ENCODE measurements at places on chromosomes 16 and 17.

DNA sequence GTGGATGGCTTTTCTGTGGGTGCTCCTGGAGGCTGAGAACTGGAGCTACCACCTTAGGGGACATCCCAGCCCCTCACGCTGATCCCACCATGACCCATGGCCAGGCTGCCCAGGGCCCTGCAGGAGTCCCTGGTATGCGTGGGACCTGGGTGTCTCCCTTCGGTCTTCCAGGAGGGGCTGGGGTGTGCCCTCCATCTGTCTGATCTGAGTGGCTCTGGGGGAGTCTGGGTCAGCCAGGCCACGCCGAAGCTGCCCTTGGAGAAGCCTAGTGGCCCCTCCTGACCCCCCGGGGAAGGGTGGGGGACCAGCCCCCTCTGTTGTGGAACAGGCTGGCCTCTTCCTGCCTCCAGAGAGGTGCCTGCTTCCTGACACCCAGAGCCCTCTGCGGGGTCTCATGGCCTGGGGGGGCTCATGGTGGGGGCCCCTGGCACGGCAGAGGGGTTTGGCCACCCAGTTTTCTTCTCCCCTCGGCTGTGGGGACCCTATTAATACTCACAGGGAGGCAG lies 10.7 kb downstream of the BAIAP2 start:
- DNase-seq = no peak

GRCh38 chr17:67619555-67619954 lies 98.2 kb upstream of the NOL11 start:
- DNase-seq = no peak

- no peak for DNase-seq
Measured at GRCh38 chr17:61627658-61628057, 36.6 kb upstream of the NACA2 start.

DNA sequence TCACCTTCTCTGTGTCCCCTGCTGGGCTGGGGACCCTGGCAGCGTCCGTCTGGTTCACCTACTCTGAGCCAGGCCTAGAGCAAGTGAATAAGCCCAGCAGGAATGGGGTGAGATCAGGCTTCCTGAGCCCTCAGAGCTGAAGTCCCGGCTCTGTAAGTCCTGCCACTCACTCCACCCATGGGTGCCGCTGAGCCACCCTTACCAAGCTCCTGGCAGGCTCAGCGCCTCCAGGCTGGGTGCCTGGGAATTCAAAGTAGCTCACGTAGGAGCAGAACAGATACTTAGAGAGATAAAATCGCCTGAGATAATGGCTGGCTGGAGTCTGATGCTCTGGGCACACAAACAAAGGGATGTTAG lies 9.8 kb upstream of the LASP1NB start:
- DNase-seq = no peak

DNA sequence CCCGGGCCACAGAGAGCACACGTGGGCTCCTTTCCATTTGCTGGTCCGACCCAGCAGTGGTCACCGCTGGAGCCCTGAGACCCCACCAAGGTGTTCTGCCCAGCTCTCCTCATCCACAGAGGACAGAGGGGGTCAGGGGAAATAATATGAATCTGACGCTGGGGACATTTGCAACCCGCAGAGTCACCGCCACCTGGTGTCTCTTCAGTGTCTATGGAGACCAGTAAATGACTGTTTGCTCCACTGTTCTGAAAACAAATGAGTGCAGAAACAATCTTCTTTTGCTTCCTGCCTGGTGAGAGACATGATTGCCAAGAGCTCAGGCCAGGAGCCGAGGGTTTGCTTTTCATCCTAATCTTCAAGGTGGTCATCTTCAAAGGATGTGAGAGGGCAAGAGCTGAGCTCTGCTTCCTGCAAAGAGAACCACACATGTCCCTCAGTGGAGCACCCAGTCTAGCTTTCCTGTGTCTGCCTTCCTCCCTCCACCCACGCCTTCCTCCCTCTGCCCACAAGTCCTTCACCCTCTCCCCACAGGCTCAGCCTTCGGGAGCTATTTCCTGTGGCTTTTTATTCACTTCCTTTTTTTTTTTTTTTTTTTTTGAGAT lies 14.7 kb upstream of the KLHDC4 start:
- DNase-seq = no peak

DNA sequence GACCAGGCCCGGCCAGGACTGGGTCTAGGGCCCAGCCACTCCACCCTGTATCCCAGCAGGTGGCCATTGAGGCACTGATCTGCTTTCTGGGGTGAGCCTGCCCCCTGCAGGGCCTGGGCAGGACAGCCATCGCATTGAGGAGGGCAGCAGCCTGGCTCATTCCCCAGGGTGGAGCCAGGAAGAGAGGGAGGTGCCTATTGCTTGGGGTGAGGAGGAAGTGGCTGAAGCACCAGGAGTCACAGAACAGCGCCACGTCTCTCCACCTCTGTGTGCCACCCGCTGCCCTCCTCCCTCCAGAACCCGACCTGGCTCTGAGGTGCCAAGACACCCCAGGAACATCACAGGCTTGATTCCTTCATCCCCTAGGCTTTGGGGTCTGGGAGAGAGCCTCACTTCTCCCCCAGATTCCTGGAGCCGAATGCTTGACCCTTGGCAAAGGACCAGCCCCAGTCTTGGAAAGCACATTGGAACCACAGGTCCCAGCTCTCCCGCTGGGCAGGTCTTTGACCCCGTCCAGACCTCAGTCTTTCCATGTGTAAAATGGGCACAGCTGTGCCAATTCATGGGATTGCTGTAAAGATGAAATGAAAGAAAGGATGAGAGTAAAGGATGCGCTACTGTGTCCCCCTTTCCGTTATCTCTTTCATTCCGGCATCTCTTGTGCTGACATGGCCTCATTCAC lies 7.2 kb upstream of the KRT36 start:
- DNase-seq = no peak

DNA sequence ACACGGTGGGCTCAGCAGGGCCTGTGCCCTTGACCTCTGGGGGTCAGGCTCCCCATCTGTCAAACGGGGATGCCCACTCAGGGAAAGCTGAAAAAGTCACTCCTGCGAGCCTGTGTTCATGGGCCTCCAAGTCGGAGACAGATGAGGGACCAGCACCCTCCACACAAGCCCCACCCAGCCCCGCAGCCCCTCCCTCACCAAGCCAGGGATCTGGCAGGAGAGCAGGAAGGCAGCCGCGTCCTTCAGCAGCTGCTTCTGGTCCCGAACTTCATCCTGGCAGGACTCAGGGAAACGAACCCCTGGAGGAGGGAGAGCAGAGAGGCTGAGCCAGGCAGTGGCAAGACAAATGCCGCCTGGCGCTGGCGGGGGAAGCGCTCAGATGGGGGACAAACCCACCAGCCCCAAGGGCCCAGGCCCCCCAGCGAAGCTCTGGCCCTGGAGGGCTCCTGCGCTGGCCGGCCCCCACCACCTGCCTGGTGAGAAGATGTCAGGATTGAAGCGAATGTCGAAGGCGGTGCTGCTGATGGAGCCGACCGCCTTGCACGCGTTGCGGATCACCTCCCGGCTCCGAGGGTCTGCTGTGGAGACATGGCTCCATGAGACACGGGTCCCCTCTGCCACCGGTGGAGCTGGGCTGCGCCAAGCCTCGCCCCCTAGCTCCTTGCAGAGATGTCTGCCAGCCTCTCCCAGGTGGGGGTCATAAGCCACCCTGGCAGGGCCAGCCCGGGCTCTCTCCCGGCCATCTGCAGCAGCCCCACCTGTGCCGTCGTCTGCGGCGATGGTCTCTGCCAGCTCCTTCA lies 15.4 kb downstream of the CLUH start:
- DNase-seq = no peak

DNA sequence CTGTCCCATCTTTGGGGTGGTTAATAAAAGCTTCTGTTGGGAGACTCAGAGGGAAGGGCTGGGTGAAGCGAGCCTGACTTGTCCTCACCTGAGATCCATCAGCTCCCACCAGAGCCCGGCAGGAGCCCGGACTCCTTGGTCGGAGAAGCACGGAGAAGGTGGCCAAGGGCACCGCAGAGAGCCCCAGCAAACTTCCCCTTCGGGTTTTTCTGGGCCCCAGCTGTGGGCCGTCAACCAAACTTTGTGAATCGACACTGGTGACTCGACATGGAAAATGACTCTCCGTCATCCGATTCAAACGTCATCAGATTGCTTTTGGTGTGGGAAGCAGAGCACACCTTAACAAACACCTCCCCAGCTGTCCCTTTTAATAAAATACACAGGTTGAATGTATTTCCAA lies 21.4 kb downstream of the ENPP7 start:
- DNase-seq = no peak

GRCh38 chr16:72983241-72983640 lies 64.7 kb downstream of the ZFHX3 start:
- DNase-seq = no peak

- DNase-seq = no peak
Measured at GRCh38 chr17:79872762-79873161, 33.5 kb upstream of the CBX4 start.

DNA sequence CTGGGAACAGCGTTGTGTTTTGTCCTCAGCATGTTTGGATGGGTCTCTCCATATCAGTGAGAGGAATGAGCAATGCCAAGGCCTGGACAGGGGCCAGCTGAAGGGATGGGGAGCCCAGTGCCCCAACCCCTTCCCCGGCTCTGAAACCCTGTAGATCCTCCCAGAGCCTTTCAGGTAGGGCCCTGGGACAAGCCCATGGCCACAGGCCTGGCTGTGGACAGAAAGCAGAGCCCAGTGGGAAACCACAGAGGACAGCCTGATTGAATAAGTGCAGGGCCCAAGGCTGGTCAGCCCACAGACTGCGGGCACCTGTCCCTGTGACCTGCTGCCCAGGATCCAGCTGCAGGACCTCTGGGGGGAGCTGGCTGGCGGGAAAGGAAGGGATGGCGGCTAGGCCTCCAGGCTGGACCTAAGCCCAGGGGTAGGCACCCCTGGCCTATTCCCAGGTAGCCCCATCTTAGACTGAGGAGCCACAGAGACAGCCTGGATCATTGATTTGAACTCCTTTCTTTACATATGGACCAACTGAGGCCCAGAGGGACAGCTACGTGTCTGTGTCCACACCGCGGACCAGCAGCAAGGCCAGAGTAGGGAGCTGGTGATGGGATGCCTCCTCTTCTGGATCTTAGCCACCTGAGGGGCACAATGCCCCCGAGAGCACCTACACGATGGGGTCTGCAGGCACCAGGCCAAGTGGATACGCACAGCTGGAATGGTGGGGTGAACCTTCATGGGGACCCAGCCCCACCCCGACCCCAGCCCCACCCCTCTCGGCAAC lies 1.3 kb downstream of the CCDC102A start:
- DNase-seq = no peak

- DNase-seq = peak; percentile 32
Measured at GRCh38 chr17:59371416-59372100, 40.1 kb downstream of the YPEL2 start.

GRCh38 chr16:90002759-90003158 lies 16.5 kb downstream of the DBNDD1 start:
- DNase-seq = no peak

- DNase-seq = no peak
Measured at GRCh38 chr16:27238591-27238990, 30.0 kb downstream of the NSMCE1 start.

- DNase-seq = no peak
Measured at GRCh38 chr17:49907279-49907678, 59.4 kb upstream of the TAC4 start.

DNA sequence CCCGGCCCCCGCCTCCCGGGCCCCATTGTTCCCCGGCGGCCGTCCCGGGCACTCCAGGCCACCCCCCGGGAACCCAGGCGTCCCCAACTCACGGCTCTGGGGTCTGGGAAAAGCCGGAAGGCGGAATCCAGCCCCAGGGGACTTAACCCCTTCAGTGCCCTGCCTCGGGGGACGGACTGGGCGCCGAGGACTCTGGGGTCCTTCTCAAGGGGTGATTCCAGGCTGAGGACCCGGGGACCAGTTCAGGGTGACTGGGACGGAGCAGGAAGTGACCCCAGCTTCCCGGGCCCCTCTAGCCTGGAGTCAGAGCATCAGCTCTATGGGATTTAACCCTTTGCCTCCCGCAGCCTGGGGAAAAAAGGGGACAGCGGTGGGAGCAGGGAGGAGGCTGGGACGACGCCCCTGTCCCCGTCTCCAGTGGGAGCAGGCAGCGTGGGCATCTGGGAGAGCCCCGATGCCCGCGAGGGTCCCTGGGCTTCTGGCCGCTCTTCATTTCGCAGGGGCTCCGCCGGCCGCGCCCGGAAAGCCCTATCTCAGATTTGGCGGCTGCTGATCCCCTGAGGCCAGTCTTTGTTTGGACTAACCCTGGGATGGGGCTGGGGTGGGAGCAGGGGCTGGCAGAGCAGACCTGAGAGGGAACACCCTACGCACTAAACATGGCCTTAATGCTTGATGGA lies at the start of gene ZNF629:
TSS of gene ZNF629 (minus strand) at position 270 of the 677 bp plus-strand sequence. CDS start 2,723 bp downstream, outside the sequence.
- peak; percentile 74 for DNase-seq

Data from hippocampal formation (tissue), 2 donors.